ENCODE measurements at places on chromosomes 6 and 20.

DNA sequence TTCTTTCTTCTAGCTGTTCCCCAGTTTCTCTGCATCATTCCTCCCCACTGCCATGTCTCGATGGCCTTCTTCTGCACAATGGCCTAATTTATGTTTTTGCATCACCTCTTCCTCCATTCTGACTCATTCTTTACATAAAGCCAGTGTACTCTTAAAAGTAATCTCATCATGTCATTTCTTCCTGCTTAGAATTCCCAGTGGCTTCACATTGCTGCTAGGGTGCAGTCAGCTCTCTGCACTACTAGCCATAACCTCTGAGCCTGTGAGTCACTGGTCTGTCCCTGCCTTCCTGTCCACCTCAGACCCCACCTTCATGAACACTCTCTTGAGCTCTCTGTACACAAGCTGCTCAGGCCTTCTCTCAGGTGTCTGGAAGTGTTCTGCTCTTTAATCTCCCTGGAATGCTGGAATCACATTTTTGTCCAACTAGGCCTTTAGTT lies 24.1 kb upstream of the TRIM27 start:
- no peak for DNase-seq

- no peak for DNase-seq
Measured at GRCh38 chr6:52376763-52377162, 14.8 kb downstream of the PAQR8 start.

DNA sequence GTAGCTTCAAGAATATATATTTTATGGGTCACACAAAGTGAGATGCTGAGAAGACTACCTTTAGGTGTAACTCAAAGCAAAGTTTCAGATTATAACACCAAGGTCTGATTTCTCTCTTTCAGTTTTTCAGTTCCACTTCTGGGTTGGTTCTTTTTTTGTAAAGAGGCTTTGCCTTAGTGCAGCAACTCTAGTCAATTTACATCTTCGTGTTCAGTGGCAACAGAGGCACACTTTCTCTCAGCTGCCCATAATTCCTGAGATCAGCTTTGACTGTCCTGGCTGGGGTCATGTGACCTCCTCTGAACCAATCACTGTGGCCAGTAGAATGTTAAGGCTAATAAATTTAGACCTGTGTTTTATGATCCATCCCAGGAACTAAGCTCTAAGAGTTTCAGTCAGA lies 120.2 kb downstream of the TINAG start:
- DNase-seq = no peak

- DNase-seq = no peak
Measured at GRCh38 chr20:16864963-16865362, 116.8 kb downstream of the OTOR start.

- no peak for DNase-seq
Measured at GRCh38 chr6:88359530-88360202, 193.5 kb upstream of the CNR1 start.

DNA sequence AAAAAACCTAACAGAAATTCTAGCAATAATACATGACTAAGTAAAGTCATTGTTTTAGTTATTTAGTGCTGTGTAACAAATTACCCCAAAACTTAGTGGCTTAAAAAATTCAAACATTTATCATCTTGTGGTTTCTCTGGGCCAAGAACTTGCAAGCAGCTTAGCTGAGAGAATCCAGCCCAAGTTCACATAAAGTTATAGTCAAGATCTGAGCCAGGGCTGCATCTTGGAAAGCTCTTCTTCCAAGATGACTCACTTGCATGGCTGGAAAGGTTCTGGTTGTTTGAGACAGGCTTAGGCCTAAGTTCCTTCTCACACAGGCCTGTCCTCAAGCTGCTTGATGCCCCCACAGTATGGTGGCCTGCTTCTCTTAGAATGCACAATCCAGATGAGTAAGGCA lies 217.8 kb upstream of the TSHZ2 start:
- DNase-seq = no peak

DNA sequence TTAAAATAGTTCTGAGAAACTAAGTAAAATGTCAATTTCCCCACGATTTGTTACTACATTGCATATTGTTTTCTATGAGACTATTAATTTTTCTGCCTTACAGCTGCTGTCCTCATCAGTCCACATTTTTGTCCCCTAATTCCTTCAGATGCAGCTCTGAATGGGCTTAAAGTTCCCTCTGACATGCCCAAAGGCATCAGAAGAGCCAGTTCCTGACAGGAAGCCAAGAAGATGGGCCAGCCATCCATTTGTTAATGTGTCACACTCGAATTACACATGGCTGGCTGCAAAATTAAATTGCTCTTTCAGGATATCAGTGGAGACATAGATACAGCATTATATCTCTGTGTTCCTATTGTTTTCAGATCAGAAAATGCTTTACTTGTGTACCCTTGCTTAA lies 1223.0 kb downstream of the EPHA7 start:
- DNase-seq = no peak

- no peak for DNase-seq
Measured at GRCh38 chr6:22664968-22665367, 95.6 kb downstream of the HDGFL1 start.

DNA sequence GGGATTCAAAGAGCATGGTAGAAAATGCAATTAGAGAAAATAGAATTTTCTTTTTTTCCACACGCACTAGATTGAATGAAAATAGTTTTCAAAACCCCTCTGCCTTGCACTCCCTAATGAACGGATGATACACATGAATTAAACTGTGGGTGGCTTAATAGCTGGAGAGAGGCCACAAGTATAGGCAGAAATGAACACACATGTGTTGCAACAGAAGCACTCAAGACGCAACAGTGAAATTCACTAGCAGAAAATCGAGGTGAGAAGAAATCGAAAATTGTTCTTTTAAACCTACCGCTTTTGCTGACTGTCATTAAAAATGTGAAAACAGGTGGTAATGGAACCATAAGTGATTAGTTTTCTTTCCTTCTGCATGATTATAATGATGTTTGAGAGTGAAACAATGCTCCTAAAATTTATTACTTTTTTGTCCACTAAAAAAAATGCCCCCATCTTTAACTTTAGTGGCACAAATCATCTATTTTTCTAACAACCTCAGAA lies 80.1 kb upstream of the SHLD1 start:
- DNase-seq = no peak

DNA sequence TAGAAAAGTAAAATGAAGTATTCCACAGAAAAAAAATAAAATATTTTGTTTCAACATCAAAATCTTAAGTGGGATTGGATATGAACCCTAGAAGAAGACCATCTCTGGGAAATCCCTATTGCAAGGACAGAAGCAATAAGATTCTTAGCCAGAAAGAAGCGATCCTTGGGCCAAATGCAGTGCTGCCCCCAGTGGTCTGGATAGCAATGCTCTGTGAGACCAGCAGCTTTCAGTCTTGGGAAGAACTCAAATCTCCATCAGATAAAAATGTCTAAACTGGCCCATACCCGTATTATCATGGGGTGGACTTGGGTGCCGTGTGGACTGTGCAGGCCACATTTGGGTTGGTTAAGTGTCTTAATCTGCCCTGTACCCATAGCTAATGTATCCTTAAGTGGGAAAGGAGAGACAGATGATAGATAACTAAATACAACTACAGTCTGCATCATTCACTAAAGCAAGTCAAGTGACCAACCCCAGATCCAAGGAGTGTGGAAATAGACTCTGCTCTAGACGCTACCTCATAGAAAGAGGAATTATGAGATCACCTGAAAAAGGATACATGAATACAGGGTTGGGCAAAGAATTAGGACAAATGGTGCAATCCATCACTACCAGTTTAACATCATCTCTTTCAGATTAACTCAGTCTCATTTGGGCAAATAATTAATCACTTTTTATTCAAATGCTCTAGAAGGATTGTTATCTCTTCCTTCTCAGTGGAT lies 38.9 kb upstream of the SNAP25 start:
- DNase-seq = no peak

- DNase-seq = peak; percentile 51
Measured at GRCh38 chr6:36094753-36095496, 35.4 kb upstream of the MAPK13 start.

DNA sequence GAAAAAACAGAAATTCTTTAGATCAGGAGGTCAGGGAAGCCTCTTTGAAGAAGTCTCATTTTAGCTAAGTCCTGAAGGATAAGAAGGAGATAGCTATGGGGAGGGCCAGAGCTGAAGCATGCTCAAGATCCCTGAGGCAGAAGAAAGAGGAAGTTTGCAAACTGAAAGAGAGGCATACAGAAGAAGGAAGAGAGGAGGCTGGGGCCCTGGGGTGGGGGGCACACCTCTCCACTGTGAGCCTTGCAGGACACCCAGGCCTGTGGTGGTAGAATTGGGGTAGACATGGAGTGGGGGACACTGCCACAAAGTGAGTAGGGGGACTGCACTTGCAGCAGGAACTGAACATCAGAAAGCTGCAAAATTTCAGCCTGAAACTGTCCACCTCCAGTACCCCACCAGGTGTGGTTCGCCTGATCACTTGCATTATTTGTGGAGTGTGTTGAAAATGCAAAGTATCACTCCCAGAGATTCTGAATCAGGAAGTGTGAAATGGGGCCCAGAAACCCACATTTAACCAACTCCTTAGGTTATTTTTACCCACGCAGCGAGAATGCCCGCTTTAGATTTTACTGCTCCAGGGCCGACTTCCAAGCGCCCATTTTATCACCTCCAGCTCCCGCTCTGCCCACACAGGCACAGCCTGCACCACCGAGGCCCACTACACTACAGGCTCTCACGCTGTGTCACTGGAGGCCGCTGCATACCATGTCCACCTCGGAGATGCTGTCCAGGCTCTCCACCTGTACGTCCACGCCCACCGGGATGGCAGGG lies 44.0 kb downstream of the GABRR2 start:
- DNase-seq = no peak

- DNase-seq = no peak
Measured at GRCh38 chr6:31462964-31463870, 34.7 kb upstream of the MICB start.

- no peak for DNase-seq
Measured at GRCh38 chr20:16459019-16459700, 114.1 kb downstream of the KIF16B start.

DNA sequence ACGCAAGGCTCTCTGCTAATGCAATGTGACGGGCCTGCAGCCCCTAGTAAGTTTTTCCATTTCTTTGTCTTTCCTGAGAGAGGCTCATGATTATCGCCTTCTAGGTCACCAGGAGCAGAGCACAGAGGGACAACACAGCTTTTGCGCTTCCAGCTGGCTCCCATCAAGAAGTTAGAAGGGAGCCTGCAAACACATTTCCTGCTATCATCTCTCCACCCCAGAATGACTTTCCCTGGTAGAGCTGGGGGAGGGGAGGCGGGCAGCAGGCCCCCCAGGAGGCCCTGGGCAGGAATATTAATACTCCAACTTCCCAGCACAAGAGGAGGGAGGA lies 35.7 kb upstream of the CCDC167 start:
- peak; percentile 41 for DNase-seq

GRCh38 chr6:45786355-45786781 lies 229.3 kb downstream of the CLIC5 start:
- DNase-seq = no peak

GRCh38 chr6:31568537-31568961 lies 3.5 kb upstream of the LTA start:
- no peak for DNase-seq

DNA sequence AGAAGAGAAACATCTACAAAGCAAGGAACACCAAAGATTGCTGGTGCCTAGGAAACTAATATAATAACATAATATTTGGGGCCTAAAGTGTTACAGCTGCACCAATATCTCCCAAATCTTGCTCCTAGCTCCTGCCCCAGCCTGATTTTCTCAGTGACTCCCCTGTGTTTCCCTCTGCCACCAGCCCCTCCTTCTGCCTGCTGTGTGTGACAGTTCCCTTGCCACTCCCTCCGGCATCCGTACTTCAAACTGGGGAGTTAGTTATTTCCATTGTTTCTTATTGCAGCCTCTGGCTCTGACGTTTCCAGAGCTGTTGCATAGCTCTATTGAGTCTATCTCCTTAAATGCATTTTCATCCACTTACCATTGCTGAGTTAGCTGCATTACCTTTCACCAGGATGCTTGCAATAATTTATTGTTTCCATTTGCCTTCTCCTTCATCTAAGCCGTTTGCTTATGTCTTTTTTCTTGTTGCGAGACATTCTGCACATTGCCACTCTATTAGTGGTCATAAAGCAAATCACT lies 43.1 kb downstream of the ESR1 start:
- no peak for DNase-seq

GRCh38 chr20:32589256-32589655 lies 4.1 kb upstream of the NOL4L start:
- DNase-seq = no peak

Measured in NCI-H1092 treated with DMSO at 0.1 percent for 48 hours (cell line).